GM12891 (cell line): ENCODE measurements at places on chromosomes 5 and 9.

GRCh38 chr5:133034064-133034463 lies 7.7 kb upstream of the ZCCHC10 start:
- no peak for DNase-seq

GRCh38 chr5:172348084-172348483 lies 64.5 kb upstream of the UBTD2 start:
- no peak for DNase-seq

DNA sequence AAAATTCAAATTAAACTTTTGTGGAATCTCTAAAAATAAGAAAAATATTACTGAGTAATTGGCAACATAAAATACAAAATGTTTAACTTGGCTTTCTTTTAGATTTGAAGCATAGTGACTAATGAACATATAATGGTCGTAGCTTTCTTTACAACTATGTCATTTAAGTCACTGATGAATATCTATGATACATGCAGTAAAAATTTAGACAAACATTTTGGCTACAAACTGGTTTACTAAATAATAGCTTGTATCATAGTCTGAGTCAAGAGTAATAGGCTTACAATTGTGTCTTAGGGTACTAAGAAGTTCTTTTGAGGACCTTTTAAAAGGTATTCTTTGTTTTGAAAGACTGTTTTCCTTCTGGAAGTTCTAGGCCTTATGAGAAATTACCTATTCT lies 2.0 kb upstream of the APC start:
- DNase-seq, result no peak

- no peak for DNase-seq
Observed at GRCh38 chr9:120369608-120370220, 210.3 kb downstream of the CDK5RAP2 start.

- no peak for DNase-seq
Observed at GRCh38 chr5:118558871-118559270, 429.5 kb downstream of the DTWD2 start.

- no peak for DNase-seq
Observed at GRCh38 chr5:68257210-68257609, 41.7 kb downstream of the PIK3R1 start.

DNA sequence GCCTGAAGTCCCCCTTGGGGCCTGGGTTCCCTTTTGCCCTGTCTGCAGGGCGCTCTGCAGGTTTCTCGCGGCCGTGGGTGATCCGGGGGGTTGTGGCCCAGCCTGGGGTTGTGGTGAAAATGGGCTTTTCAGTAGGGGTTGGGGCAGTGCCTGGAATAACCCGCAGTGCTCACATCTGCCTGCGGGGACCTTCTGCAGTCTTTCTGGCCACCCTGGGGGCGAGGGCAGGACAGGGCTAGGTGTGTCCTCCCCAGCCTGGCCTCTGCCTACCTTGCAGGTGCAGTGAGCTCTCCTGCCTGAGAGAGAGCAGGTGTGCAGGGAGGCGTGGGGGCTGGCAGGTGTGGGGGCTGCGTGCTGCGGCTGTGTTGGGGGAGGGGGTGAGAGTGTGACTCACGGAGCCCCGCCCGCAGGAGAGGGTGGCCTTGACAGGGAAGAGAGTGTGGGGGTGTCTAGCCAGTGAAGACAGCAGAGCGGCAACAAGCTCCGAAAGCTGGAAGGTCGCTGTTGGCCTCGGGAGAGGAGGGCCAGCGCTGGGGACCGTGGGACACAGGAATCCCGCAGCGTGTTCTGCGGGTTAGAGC lies 131.4 kb downstream of the MRPL36 start:
- DNase-seq, result no peak

DNA sequence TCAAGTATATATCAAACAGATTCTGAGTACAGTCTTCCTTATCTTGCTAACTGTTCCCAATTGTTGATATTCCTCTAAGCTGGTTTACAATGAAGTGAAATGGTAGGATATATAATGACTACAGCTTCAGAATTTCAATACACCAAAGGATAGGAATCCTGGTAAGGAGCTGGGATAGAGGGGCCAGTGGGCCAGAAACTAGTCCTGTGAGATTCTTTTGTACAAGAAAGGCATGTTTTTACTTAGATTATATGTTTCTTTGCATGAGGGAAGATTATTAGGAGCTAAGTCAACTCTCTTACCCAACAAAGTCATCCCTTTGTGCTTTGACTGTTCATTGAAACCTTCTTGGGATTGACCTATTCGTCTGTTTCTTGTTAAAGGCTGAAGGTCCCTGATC lies 435.7 kb downstream of the PLK2 start:
- no peak for DNase-seq

GRCh38 chr5:173598686-173599085 lies 17.8 kb downstream of the BOD1 start:
- no peak for DNase-seq

DNA sequence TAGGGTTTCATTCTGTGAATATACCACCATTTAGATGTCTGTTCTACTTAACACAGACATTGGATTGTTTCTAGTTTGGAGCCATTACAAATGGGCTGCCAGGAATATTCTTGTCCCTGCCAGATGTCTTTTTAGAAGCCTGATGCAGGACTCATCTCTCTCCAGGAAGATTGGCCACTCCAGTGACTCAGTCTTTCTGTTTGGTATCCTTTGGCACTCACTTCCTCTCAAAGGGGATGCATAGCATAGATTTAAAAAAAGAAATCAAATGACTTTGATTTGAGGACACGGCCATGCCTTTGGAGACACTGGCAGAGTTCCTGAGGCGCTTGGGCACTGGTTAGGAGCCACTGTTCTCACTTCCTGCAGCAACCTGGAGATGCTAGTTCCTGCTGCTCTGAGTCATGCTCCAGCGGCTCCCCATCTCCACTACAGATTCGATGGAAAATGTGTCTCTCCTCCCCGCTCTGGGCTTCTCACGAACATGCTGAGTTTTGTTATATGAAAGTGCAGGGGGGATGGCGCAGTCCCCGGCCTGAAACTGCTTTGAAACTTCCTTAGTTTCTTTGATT lies 3.5 kb upstream of the ZNF366 start:
- DNase-seq, result no peak

GRCh38 chr9:111978616-111979015 lies 82.0 kb downstream of the UGCG start:
- DNase-seq, result no peak

DNA sequence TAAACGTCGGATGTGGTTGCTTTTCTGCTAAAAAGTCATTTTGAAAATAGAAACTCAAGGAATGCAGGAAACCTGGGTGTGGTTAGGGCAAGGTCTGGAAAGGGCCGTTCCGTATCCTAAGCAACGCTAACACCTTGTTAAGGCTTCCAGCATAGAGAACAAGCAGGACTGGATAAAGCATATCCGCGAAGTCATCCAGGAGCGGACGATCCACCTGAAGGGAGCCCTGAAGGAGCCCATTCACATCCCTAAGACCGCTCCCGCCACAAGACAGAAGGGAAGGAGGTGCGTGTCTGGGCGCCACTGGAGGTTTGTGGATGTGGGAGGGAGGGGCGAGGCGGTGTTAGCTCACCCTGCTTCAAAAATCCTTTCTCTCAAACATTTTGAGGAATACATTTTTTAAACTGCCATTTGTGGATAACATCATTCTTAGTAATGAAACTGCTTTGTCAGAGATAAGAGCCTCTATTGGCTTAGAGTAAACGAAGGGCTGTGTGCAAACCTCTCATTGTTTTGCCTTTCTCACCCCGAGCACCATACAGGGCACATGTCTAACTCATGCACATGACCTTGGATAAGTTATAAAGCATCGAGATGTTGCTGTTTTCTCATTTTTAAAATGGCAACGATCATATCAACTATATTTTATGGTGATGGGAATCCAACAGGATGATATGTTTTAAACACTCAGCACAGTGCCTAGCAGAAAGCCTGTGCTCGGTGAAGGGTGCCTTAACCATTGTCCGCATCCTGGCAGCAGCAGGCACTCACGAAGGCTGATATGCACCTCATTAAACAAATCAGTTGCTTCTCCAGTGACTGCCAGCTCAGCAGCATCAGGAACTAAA lies 175.7 kb upstream of the OTULINL start:
- no peak for DNase-seq

- no peak for DNase-seq
Observed at GRCh38 chr5:25020454-25020853, 375.7 kb upstream of the CDH10 start.

DNA sequence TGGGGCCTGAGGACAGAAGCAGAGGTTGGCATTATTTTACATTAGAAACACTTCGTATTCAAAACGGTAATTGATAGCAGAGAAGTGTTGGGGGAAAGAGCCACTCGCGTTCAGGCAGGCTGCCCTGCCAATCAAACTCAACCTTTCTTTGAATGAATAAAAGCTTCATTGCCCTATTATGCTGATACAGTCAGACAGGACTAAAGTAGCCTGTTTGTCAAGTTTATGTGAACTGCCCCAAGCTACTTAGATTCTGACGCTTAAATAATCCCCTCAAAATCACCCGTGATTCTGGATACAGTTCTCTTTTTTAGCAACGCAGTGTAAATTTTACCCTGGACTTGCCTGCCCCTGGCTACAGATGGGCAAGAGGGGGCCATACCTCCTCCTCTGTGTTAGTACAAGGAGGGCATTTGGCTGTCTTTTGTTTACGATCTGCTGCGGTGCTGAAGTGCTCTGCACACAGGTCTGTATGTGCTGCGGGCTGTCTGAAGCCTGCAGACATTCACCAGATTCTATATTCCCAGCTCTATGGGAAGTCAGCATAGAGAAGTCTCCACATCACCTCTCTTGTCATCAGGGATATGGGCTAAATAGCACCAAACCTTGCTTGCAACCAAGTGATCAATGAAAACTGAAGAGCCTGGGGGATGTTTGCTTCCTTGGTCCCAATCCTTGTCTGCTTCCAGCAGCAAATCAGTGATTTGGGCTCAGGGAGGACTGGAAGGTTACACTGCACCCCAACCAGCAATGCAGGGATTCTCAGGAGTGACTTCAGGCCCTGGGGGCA lies 218.4 kb downstream of the EBF1 start:
- DNase-seq, result no peak

DNA sequence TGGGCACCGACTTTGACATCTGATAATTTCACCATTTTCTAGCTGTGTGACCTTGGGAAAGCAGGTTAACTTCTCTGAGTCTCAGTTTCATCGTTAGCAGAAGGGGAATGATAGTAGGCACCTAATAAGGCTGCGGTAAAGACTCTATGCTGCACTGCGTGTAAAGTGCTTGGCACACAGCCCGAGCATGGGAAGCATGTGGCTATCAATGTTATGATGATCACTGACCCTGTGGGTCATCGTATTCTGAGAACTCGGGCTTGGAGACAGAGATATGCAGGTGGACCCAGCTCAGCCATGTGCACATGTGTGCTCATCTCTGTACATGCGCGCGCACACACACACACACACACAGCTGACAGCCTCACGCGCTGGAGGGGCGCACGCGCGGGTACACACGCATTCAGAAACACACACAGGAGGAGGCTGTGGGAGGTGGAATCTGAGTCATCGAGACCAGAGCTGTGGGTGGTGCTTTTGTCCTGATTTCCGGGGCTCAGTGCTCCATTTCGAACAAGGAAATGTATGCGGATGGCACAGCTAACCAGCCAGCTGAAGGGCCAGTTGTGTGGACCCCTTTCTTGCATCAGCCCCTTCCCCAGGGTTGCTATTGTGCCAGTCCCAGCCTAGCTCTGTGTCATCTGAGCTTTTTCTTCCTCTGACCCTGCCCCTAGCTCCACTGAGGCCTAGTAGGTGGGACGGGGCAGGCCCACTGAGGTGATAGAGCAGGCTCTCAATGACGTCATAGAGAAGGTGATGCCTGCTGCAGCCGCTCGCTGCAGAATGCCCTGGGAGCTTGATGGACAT lies 11.1 kb upstream of the ARAP3 start:
- no peak for DNase-seq

- DNase-seq, result no peak
Observed at GRCh38 chr5:174807471-174807870, 83.1 kb downstream of the MSX2 start.

DNA sequence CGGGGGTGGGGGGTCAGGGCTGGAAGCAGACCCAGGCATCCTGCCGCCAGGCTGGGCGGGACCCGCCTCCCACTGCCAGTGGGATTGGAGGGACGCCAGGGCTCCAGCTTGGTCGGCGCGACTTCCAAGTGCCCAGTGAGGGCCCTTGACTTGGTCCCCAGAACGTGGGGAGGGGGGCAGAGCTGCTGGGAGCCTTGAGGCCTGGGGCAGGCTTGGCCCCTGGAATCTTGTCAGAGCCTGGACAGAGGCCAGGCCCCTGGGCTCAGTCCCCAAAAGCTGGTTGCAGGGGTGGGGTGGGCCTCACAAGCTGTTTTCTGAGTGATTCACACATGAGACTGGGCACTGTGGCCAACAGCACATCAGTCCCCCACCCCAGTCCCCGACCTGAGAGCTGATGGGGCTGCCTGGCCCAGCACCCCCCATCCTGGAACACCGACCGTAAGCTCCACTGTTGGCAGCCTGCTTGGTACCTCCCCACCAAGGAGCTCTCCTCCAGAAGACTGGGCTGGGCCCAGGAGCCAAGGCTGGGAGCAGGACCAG lies 526 bp downstream of the CLIC3 start:
- DNase-seq, result no peak

DNA sequence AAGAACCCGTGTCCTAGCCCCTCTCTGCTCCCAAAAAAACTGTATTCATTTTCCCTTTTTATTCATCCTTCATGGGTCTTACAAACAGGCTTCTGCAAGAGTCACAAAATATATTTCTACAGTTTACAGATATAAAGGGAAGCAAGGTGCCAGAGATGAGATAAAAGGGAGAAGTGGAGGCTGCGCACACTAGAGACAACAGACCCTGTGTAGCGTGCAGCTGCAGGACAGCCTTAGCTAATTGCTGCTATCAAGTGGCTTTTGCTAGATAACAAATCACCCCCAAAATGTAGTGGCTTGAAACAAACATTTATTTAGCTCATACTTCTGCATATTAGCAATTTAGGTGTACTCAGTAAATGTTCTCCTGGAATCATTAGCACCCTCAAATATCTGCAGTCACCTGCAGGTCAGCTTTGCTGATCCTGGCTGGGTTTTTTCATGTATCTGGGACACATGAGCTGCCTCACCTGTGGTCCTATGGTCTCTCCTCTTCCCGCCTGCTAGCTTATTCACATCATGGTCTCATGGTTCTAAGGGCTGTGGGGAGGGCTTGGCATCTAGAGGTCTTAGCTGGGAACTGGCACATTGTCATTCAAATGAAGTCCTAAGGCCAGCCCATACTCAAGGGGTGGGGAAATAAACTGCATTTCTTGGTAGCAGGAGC lies 29.4 kb downstream of the ARHGEF37 start:
- no peak for DNase-seq

GRCh38 chr5:123174916-123175481 lies 86.0 kb downstream of the PRDM6 start:
- DNase-seq, result no peak

- DNase-seq, result no peak
Observed at GRCh38 chr9:137984005-137984404, 106.4 kb downstream of the CACNA1B start.

DNA sequence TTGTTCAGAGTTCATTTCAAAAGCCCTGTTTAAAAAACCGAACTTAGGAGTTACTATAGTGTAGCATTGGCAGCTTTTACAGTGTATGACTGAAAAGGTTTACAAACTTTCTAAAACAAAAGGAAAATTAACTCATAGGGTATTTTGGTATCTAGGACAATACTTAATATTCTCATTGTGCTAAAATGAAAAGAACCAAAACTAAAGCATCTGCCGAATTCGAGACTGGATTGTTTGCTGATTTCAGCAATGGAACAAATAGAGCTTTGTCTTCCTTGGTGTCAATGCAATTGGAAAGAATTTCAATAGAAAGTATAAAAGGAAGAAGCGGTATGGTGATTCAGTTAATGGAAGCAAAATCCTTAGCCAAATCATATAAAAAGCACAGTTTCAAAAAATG lies 254.1 kb downstream of the SLF1 start:
- no peak for DNase-seq
